Natural killer cell treated with Interleukin-12 subunit alpha and Interleukin-12 subunit beta and Interleukin-15 and Interleukin-18, amount 100 ng/mL, for 72 hours (primary cell): ENCODE measurements at places on chromosomes 1 and 21. TPM values are rescaled to one million over a fixed set of nuclear protein-coding genes. Genes with fewer than 3 reads are reported as not detected.

The SLC25A44 gene
- 56.6 TPM for total RNA-seq

The CENPF gene
- 56.7 TPM for total RNA-seq

The IL22RA1 gene
- not detected for total RNA-seq

The CA14 gene
- total RNA-seq = not detected

The PIK3C2B gene
- 28.7 TPM for total RNA-seq

The JAM2 gene
- 0.45 TPM for total RNA-seq

The USH2A gene
- not detected for total RNA-seq

The NTMT2 gene
- total RNA-seq = not detected

The SOAT1 gene
- 78.3 TPM for total RNA-seq

The GRIK3 gene
- total RNA-seq = not detected

The DIO1 gene
- not detected for total RNA-seq

The PRR9 gene
- total RNA-seq = not detected

The LIN28A gene
- not detected for total RNA-seq

The ZBTB18 gene
- total RNA-seq = 2.3 TPM

The OPRD1 gene
- total RNA-seq = not detected

The SLC2A5 gene
- not detected for total RNA-seq

The FCAMR gene
- not detected for total RNA-seq

The CYP4A22 gene
- total RNA-seq = not detected

The TIE1 gene
- 11.4 TPM for total RNA-seq

The CLDN14 gene
- total RNA-seq = not detected

The ZNF644 gene
- total RNA-seq = 58.4 TPM

The GBP5 gene
- total RNA-seq = 305 TPM

The GABRD gene
- not detected for total RNA-seq

The MATN1 gene
- 1.1 TPM for total RNA-seq

The SLC45A3 gene
- total RNA-seq = 5.1 TPM

The OLFM3 gene
- total RNA-seq = not detected

The KRTAP10-3 gene
- not detected for total RNA-seq

The FMOD gene
- not detected for total RNA-seq

The IFI16 gene
- 228 TPM for total RNA-seq

The TENT5C gene
- total RNA-seq = 86.2 TPM

The NBPF10 gene
- total RNA-seq = 2.8 TPM

The ARMH1 gene
- 8.7 TPM for total RNA-seq

The LMO4 gene
- 42.9 TPM for total RNA-seq

The RAB7B gene
- not detected for total RNA-seq

The GPATCH3 gene
- 21.2 TPM for total RNA-seq

The METTL13 gene
- total RNA-seq = 40.5 TPM

The SYT14 gene
- total RNA-seq = not detected

The ARTN gene
- not detected for total RNA-seq

The CD1C gene
- total RNA-seq = not detected

The ESPN gene
- 0.84 TPM for total RNA-seq

The HES4 gene
- not detected for total RNA-seq

The OPTC gene
- not detected for total RNA-seq

The FCGR2B gene
- total RNA-seq = 0.83 TPM
